ENCODE measurements at places on chromosomes 6 and 20.
A peak's percentile ranks its signal among the peaks of the same experiment; 100 is the strongest.

- DNase-seq = peak; percentile 5
Measured at GRCh38 chr6:81553216-81553615, 199.3 kb downstream of the TENT5A start.

DNA sequence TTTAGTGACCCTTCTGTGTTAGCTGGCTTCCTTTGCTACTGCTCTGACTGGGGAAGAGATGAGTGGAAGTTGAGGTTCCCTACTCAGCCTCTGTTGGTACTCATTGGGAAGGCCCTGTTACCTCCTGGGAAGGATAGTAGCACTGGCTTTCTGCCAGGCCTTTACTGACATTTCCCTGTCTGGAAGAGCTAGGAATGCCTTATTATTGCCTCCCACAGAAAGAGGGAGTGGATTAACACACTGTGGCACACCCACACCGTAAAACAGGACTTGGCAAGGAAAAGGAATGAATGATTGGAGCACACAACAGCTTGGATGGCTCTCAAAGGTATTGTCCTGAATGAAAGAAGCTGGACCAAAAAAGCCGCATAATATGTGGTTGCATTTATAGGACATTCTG, 12.2 kb downstream of the ZNF831 start:
- DNase-seq = no peak

- DNase-seq = peak; percentile 73
Measured at GRCh38 chr6:79377888-79378348, 143.4 kb upstream of the HMGN3 start.

DNA sequence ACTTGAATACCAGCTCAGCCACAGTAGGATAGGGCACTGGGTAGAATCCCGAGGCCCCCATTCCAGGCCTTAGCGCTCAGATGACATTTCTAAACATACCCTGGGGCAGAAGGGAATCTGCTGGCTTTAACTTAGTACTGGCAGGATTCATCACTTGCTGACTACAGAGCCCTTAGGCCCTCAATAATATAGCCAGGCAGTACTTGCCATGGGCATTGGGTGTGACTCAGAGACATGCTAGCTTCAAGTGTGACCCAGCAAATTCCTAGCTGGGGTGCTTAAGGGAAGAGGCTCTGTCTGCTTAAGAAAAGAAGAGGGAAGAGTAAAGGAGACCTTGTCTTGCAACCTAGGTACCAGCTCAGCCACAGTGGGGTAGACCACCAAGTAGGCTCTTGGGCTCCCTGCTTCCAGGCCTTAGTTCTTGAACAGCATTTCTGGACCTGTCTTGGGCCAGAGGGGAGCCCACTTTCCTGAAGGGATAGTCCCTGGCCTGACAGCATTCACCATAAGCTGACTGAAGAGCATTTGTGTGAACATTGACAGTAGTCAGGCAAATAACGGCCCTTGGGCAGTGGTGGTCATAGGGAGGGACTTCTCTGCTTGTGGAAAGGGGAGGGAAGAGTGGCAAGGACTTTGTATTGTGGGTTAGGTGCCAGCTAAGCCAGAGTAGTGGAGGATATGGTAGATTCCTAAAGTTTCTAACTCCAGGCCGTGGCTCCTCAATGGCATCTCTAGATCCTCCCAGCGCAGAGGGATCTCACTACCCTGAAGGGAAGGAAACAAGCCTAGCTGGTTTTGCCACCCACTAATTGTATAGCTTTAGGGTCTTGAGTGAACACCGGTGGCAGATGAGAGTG, 48.5 kb upstream of the HACE1 start:
- DNase-seq = peak; percentile 9

GRCh38 chr20:21433329-21433890, 36.1 kb upstream of the NKX2-4 start:
- DNase-seq = peak; percentile 14

DNA sequence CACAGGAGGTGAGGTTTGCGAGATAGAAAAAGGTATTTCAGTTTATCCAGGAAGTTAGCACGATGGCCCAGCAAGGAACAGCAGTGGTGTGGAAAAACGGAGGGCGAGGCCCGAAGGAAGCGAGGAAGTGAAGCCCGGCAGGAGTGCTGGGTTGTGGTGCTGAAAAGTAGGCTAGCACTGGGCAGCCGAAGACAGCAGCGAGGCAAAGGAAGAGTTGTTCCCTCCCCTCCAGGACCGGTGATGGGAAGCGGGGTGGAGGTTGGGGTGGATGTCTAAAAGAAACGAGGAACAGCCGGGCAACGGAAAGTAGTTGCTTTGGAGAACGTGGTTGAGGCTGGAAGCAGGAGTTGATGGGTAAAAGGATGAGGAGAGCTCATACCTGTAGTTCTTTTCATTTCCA, 1.4 kb downstream of the METTL24 start:
- no peak for DNase-seq

DNA sequence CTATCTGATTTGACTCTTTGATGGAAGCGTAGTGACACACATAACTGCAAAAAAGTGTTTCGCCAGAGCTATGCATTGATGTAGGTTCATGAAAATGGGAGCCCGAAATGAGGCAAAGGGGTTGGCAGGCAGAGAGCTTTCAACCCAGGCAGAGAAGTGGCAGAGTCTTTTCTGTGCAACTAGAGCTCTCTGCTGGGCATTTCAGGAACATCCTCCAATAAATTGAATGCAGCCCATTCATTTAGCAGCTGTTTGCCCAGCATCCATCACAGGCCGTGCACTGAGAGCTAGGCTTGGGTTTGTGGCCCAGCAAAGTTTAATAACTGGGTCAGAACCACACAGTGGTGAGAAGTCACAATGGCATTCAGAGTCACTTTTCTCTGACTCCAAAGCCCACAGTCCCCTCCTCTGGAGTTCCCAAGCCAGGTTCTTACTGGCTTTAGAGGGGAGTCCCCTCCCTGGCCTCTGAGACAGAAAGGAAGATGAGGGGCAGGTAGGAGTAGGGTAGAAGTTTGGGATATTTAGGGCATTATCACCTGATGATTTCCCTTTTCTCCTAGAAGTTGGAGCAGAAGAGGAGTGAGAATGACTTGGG, 31.8 kb upstream of the ELMO2 start:
- DNase-seq = peak; percentile 36

DNA sequence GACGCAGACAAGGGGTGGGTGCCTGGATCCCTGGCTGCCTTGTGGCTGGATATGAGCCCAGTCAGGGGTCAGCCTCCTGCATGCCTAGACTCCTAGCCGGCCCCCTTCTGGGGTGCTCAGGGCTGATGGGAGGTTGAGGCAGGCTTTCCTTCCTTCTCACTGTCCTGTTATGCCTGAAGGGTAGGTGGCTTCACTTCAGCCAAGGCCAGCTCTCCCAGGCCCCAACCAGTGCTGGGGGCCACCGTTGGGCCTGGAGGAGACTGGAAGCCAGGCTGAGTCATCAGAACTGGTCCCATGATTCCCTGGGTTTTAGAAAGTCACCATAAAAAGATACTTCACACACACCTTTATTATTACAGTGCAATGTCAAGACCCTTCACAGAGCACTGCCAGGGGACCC, 2.9 kb upstream of the POU5F1 start:
- DNase-seq = no peak

- no peak for DNase-seq
Measured at GRCh38 chr6:111652156-111652555, 46.5 kb upstream of the TRAF3IP2 start.

GRCh38 chr6:106702451-106703110, 73.2 kb downstream of the QRSL1 start:
- DNase-seq = no peak

GRCh38 chr20:32474967-32475811, 109.9 kb downstream of the NOL4L start:
- DNase-seq = peak; percentile 96

DNA sequence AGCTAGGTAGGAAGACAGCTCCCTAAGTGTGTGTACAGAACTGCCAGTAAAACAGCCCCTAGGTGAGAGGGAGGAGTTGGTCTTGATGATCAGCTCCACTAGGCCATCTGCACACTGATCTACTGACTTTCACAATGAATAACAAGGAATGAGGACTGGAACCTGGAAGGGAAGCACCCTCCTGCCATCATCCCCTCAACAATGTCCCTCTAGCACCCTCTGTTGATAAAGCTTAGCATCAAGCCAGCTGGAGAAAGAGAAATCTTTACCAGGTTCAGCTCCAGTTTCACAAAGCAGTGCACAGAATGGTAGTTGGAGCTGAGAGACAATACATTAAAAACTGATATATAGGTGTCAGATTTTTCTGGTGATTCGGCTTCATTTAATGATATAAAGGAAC, 57.2 kb upstream of the IRAK1BP1 start:
- peak; percentile 46 for DNase-seq

- no peak for DNase-seq
Measured at GRCh38 chr20:25421102-25421501, 13.6 kb downstream of the GINS1 start.

- DNase-seq = no peak
Measured at GRCh38 chr6:43985329-43985728, 141.9 kb downstream of the MRPL14 start.

DNA sequence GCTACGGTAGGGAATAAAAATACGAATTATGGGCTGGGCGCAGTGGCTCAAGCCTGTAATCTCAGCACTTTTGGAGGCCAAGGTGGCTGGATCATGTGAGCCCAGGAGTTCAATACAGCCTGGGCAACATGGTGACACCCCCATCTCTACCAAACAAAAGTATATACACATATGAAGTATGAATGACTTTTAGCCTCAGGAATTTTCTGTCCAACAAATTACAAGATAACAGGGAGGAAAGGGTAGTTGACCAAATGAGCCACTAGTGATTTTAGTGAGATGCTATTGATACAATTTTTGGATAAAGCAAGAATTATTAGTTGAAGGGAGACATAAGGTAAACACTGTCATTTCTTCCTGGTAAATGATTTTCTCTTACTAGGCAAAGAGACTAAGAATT, 328.2 kb downstream of the SYNE1 start:
- no peak for DNase-seq

DNA sequence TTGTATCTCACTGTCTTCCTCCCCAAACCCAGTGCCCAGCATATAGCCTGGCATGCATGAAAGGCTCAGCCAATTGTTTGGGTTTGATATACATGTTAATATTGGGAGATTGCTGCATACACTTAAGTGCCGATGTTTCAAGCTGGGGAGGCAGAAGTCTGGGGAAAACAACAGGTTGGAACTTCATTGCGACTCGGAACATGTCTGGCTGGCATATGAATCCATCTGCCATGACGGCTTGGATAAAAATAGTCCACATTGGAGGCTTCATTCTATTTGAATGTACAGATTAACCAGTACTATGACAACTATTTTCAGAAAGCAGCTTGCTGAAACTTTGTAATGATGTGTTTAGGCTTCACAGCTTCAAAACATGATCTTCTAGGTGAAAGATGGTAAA, 261.0 kb downstream of the CDH26 start:
- DNase-seq = no peak

- DNase-seq = no peak
Measured at GRCh38 chr6:79280756-79281155, 46.3 kb upstream of the HMGN3 start.

- DNase-seq = no peak
Measured at GRCh38 chr6:113735491-113735890, 121.7 kb upstream of the MARCKS start.

GRCh38 chr6:158596861-158597260, 37.0 kb downstream of the TMEM181 start:
- no peak for DNase-seq

- peak; percentile 23 for DNase-seq
Measured at GRCh38 chr20:460707-461106, 1.6 kb downstream of the TBC1D20 start.

DNA sequence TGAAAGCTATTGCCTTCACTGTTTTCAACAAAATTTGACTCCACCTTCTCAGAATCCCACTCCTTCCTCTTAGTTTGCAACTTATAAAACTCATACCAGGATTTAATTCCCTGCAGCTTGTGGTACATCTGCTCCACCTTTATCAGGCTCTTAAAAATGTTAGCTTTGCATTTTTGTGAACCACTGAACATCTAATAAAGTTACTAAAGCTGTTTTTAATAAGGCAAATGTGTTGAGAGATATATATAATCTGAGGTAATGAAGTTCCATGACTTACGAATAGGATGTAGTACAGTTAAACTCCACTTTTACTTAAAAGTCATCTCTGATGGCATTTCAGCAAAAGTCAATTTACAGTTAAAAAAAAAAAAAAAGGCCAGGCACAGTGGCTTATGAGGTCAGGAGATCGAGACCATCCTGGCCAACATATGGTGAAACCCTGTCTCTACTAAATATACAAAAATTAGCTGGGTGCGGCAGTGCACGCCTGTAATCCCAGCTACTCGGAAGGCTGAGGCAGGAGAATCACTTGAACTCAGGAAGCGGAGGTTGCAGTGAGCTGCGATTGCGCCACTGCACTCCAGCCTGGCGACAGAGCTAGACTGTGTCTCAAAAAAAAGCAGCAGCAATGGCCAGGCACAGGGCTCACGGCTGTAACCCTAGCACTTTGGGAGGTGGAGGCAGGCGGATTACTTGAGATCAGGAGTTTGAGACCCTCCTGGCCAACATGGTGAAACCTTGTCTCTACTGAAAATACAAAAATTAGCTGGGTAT, 106.2 kb downstream of the KIF13A start:
- no peak for DNase-seq

GRCh38 chr6:5162355-5162754, 77.2 kb downstream of the PPP1R3G start:
- DNase-seq = no peak

DNA sequence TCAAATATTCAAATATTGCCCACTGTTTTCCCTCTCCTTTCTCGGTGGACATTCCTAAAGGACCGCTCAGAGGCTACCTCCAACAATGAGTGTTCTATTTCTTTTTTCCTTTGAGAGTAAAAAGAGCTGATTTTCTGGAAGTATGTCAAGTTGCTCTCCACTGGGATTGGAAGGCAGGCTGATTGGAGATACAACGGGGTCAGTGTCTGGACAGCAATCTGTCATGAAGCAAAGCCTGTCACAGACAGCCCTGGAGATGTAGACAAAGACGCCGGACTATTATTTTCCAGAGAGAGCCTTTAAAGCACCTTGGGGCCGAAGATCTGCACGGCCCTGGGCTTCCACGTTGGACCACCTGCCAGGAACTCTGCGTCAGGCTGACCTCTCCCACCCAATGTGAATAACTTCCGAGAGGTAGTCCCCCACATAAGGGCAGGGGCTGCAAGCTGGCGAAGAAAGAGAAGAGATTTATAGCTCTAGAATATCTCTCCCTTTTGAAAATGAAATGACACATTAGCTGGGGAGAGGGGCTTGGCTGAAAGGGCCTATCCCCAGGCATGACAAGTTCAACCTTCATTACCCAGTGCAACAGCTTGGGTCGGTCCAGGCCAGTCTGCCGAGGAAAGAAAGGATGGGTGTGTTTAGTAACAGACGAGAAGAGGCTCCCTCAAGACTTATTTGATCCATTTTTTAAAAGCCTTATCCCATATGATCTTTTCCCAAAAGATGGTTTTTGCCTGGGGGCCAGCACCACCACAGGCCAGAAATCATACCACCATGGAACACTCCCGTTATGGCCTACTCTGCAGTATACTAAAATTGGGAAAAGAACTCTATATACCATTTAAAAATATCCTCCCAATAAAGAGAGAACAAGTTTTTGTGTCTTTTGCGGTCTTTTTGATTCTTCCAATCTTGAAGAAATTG, 131.1 kb downstream of the OLIG3 start:
- no peak for DNase-seq

Measured in foreskin fibroblast (primary cell).